H1 (cell line): ENCODE measurements at places on chromosomes 6 and 20.

- no peak for DNase-seq
Observed at GRCh38 chr20:51462566-51463276, 79.8 kb downstream of the NFATC2 start.

GRCh38 chr6:23534351-23534750, 591.7 kb upstream of the NRSN1 start:
- DNase-seq, result no peak

- no peak for DNase-seq
Observed at GRCh38 chr6:3232017-3232945, 4.8 kb upstream of the TUBB2B start.

DNA sequence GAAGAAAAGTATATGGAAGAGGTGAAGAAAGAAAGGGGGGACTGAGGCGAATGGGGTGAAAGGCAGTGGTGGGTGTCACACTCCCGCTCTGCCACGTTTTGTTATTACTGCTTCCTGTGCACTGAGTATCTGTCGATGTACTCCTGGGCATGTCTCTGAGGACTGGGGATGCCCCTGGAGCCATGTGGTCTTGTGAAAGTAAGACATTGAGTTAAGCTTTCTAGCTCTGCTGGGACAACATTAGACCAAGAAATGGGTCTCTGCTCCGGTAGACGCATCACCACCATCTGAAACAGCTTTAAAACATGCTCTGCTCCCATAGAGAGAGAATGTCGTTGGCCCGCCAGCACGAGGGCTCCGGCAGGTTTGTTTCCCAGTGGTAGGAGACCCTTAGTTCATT, 40.0 kb downstream of the IRF4 start:
- no peak for DNase-seq

GRCh38 chr6:44094403-44095242, 32.6 kb downstream of the MRPL14 start:
- no peak for DNase-seq
